ENCODE measurements at places on chromosomes 12 and 14. TPM values are rescaled to one million over a fixed set of nuclear protein-coding genes. Genes with fewer than 3 reads are reported as not detected.

GRCh38 chr12:46406352-46407027 is 33.9 kb upstream of the SLC38A2 start:
- H3K27ac ChIP-seq = no peak overlapping the region

DNA sequence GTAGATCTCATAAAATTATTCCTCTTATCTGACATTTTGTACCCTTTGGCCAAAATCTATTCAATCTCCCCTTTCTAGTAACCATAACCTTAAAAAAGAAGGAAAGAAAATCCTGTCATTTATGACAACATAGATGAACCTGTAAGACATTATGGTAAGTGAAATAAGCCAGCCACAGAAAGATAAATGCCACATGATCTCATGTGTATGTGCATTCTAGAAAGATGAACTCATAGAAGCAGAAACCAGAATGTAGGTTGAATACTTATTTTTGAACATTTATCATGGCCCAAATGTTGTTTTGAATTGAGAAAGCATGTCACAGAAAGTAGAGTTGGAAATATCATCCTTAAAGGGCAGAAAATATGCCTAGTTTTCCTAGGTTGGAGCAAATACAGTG is 1053.6 kb downstream of the SLC6A15 start:
- peak; percentile 23 for DNase-seq
- no peak overlapping the region for H3K4me3 ChIP-seq
- H3K4me1 ChIP-seq = no peaks in the 10 kb centered on the region
- no peak overlapping the region for H3K27ac ChIP-seq
- H3K27me3 ChIP-seq = no peaks in the 10 kb centered on the region

Gene TMEM30B
- total RNA-seq = 1.7 TPM

Gene TSPAN11
- total RNA-seq = 0.76 TPM

Gene CLEC9A
- total RNA-seq = not detected

DNA sequence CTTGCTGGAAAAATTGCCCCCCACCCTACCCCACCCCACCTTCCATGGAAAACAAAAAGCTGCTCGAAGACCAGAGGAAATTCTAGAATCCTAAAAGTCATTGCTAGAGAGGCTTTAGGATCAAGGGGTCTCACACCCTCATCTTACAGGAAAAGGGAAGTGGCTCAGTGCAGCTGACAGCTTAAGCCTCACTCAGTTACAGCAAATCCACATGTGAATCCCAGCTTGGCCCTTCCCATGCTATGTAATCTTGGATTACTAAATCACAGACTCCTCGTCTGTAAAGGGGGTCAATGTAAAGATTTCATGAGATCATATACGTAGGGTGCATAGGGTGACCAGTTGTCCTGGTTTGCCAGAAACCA is 25.9 kb downstream of the CMKLR1 start:
- H3K27ac ChIP-seq = no peak overlapping the region
- no peak overlapping the region for H3K4me3 ChIP-seq
- peak; percentile 10 for DNase-seq
- H3K27me3 ChIP-seq = no peaks in the 10 kb centered on the region
- H3K36me3 ChIP-seq = no peaks in the 10 kb centered on the region
- H3K4me1 ChIP-seq = peaks cover 6% of the 10 kb centered on the region

DNA sequence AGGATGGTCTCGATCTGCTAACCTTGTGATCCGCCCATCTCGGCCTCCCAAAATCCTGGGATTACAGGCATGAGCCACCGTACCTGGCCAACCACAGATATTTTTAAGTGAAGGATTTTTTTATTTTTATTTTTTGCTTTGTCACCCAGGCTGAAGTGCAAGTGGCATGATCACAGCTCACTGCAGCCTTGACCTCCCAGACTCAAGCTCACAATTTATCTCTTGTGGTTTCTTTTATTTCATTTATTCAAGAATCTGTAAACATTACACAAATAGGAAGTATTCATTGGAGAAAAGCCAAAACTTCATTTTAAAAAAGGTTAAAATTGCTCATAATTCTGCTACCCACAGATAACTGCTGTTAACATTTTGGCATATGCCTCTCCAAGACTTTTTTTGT is 13.3 kb downstream of the MOAP1 start:
- no peaks in the 10 kb centered on the region for H3K4me1 ChIP-seq
- H3K27me3 ChIP-seq = no peaks in the 10 kb centered on the region
- H3K27ac ChIP-seq = no peak overlapping the region
- H3K36me3 ChIP-seq = no peaks in the 10 kb centered on the region

Gene ACOT4
- 0.38 TPM for total RNA-seq

Gene ESPL1
- 8.5 TPM for total RNA-seq

GRCh38 chr14:47153746-47154145 is 502.2 kb upstream of the RPL10L start:
- no peaks in the 10 kb centered on the region for H3K36me3 ChIP-seq
- H3K27me3 ChIP-seq = no peaks in the 10 kb centered on the region
- no peak for DNase-seq
- H3K27ac ChIP-seq = no peak overlapping the region
- no peak overlapping the region for H3K4me3 ChIP-seq

DNA sequence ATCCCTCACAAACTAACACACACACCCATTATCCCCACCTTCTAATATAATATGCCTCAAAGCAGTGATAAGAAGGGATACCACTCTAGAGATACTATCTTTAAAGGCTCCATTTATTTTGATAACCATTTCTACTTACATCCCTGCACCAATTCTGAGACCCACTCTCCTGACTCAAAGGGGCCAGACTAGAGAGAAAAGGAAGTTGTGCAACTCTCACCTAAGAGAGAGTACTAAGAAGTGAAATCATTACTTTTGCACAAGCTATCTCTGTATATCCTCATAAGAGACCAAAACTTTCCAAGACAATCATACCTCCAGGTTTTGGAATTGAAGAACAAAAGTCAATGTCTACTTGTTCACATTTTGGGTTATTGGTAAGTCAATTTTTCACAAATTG is 45.4 kb upstream of the USP15 start:
- H3K36me3 ChIP-seq = no peaks in the 10 kb centered on the region
- no peaks in the 10 kb centered on the region for H3K27me3 ChIP-seq
- H3K4me1 ChIP-seq = no peaks in the 10 kb centered on the region
- H3K27ac ChIP-seq = no peak overlapping the region
- no peak overlapping the region for H3K4me3 ChIP-seq

Gene SLC17A8
- total RNA-seq = not detected

DNA sequence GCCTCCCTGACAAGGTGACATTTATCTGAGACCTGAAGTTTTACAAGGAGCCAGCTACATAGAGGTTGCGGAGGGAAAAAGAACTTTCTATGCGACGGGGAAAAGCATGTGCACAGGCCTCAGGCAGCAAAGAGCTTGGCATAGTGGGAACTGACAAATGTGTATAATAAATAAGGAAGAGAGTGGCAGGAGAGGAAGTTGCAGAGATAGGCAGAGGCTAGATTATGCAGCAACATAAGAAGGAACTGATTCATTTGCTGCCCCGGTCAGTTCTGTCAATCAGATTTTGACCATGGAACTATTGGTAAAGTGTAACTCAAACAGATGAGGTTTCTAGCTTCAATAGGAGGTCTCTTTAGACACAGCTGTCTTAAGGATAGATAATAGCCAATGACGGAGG is 33.7 kb upstream of the RIC8B start:
- no peaks in the 10 kb centered on the region for H3K4me1 ChIP-seq
- no peak overlapping the region for H3K4me3 ChIP-seq
- no peak overlapping the region for H3K27ac ChIP-seq

GRCh38 chr12:51071663-51072062 is 11.7 kb downstream of the CSRNP2 start:
- no peaks in the 10 kb centered on the region for H3K27me3 ChIP-seq
- peaks cover 58% of the 10 kb centered on the region for H3K36me3 ChIP-seq
- no peaks in the 10 kb centered on the region for H3K4me1 ChIP-seq
- no peak overlapping the region for H3K4me3 ChIP-seq
- DNase-seq = no peak

- no peaks in the 10 kb centered on the region for H3K36me3 ChIP-seq
- peak overlapping the region; percentile 85 for H3K27ac ChIP-seq
- H3K4me1 ChIP-seq = peaks cover 44% of the 10 kb centered on the region
- peak; percentile 29 for DNase-seq
Observed at GRCh38 chr12:104280111-104280510, 23.4 kb upstream of the EID3 start.

- H3K27me3 ChIP-seq = peaks cover 7% of the 10 kb centered on the region
- H3K4me3 ChIP-seq = no peak overlapping the region
- no peaks in the 10 kb centered on the region for H3K36me3 ChIP-seq
- no peak overlapping the region for H3K27ac ChIP-seq
Observed at GRCh38 chr14:96616161-96616721, 114.1 kb downstream of the PAPOLA start.

DNA sequence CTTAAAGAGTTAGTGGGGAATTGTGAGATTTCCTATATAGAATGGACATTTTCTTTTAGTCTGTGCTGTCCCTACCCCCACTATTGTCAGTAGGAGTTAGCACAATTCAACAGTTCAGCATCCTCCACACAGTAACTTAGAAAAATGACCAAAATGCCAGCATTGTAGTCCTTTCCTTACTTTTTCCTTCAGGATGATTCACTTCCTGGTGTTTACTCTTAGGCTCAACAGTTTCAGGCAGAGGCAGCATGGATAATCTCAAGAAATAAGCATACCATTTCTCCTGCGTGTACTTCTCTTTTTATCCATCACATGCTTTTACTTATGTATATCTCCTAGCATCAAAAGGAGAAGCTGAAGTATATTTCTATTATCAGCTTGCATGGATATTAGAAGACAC is 683.4 kb downstream of the SLC16A7 start:
- H3K4me1 ChIP-seq = peaks cover 13% of the 10 kb centered on the region
- DNase-seq = peak; percentile 45
- H3K4me3 ChIP-seq = no peak overlapping the region

DNA sequence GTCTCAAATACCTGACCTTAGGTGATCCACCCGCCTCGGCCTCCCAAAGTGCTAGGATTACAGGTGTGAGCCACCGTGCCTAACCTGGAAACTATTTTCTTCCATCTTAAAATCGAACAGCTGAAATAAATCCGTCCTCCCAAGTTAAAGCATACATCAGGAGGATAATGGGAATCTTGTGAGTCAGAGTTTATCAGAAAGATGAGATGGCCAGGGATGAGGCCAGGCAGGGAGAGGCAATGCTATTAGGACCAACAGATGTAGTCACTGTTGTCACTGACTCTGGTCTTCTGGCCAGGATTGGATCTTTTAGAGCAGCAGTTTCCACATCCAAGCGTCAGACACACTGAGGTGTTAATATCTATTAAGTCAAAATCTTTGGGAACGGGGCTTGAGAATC is 61.7 kb upstream of the USP44 start:
- peaks cover 18% of the 10 kb centered on the region for H3K4me1 ChIP-seq
- no peak for DNase-seq
- no peaks in the 10 kb centered on the region for H3K36me3 ChIP-seq
- H3K27me3 ChIP-seq = no peaks in the 10 kb centered on the region

GRCh38 chr12:109696485-109697269 is 16.9 kb upstream of the FAM222A start:
- peak; percentile 31 for DNase-seq
- no peaks in the 10 kb centered on the region for H3K36me3 ChIP-seq
- peaks cover 6% of the 10 kb centered on the region for H3K27me3 ChIP-seq
- H3K4me1 ChIP-seq = no peaks in the 10 kb centered on the region

Gene LHX5
- not detected for total RNA-seq

Gene IL26
- not detected for total RNA-seq

Gene OAS2
- total RNA-seq = 1.0 TPM

- H3K4me1 ChIP-seq = no peaks in the 10 kb centered on the region
- DNase-seq = no peak
- H3K27ac ChIP-seq = no peak overlapping the region
- H3K27me3 ChIP-seq = no peaks in the 10 kb centered on the region
Observed at GRCh38 chr12:84689638-84690037, 223.0 kb downstream of the SLC6A15 start.

DNA sequence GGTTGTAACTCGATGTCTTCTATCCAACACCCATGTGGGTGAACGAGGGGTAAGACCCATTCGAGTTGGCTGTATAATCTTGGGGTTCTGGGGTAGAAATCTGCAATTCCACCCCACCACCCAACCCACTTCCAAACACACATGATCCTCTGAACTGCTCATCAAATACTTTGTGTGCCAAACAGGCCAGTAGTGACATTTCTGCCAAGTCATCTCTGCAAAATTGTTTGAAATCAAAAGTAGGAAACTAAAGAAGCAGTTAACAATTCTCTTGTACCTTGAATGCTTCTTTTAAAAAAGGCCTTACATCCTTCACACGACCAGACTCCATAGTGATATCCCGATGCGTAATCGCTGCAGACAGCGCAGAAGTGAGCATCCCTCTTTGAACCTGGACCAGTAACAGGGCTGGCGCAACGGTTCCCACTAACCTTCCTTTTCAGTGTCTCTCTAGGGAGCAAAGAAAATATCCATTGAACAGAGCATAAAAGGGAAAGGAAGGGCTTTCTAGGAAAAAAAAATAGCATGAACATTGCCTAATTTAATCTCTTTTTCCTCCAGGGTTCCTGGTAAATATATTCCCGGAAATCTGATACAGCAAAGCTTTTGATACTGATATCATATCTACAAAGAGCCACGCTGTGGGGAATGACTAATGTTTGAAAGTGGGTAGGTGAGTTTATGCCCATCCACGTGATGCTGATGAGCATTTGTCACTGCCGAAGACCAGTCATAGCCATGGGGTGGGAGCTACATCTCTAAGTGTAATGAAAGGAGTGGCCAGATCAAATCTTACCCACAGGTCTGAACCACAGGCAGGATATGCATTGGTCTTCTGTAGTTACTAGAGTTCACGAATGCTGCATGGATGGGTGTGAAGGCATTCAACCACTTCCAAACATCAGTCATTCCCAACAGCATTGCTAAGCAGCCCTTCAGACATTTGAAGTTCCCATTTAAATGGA is 14.2 kb downstream of the ESR2 start:
- no peak overlapping the region for H3K27ac ChIP-seq
- DNase-seq = no peak
- no peaks in the 10 kb centered on the region for H3K27me3 ChIP-seq
- no peaks in the 10 kb centered on the region for H3K4me1 ChIP-seq

DNA sequence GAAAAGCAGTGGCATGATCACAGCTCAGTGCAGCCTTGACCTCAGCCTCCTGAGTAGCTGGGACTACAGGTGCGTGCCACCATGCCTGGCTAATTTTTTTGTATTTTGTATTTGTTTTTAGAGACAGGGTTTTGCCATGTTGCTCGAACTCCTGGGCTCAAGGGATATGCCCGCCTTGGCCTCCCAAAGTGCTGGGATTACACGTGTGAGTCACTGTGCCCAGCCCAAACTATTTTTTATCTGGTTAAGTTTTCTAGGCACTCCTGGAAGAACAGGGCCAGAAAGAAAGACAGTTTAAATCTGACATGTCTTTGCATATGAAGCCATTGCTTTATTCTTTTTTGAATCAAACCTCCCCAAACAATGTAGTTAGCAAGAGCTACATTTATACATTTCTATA is 27.5 kb upstream of the PTGR2 start:
- no peak for DNase-seq
- H3K4me3 ChIP-seq = no peak overlapping the region
- no peaks in the 10 kb centered on the region for H3K27me3 ChIP-seq
- no peak overlapping the region for H3K27ac ChIP-seq
